Stimulated activated CD8-positive, alpha-beta memory T cell treated with anti-CD3 and anti-CD28 coated beads, Interleukin-4, amount 100 ng/mL, for 4 hours (primary cell): ENCODE measurements at places on chromosomes 16 and 17.
A peak's percentile ranks its signal among the peaks of the same experiment; 100 is the strongest.

DNA sequence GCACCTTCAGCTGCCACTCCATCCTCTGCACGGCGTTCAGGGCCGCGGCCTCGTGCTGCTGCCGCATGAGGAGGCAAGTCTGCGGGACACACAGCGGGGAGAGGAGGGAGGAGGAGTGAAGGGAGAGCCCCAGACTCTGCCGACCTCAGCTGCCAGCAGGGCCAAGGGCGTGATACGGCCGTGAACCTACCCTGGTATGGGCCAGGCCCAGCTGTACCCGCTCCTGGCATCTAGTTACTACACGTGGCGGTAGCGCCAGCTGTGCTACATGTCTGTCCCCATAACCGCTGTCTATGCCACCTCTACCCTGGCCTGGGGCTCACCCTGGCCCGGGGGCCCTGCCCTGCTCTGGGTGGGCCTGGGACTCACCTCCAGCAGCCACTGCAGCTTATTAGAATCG, 51.1 kb downstream of the ZNF778 start:
- no peak for DNase-seq

GRCh38 chr17:3889325-3890012, 3.4 kb downstream of the CAMKK1 start:
- DNase-seq: no peak

DNA sequence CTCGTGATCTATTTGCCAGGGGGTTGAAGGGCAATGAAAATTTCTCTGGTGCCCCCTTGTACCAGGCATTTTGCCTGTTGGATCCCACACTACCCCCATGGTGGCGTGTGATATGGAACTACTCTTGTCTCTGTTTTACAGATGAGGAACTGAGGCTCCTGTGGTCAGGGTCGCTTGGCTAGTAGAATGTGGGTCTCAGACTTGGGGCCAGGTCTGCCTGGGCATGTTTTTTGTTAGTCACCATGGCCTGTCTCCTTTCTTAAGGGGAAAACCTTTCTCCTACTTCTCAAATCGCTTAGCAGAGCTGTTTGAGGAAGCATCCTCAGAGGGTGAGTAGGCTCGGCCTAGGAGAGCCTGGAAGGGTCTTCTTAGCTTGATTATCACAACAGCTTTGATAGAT, 51.2 kb downstream of the CLEC16A start:
- DNase-seq: no peak

- DNase-seq: no peak
Observed at GRCh38 chr17:62067165-62068145, 2.4 kb upstream of the MED13 start.

- no peak for DNase-seq
Observed at GRCh38 chr16:25095636-25096035, 15.9 kb upstream of the LCMT1 start.

GRCh38 chr16:11340710-11341109, 4.5 kb upstream of the RMI2 start:
- no peak for DNase-seq

- DNase-seq: no peak
Observed at GRCh38 chr17:3647769-3648555, 11.4 kb downstream of the CTNS start.

DNA sequence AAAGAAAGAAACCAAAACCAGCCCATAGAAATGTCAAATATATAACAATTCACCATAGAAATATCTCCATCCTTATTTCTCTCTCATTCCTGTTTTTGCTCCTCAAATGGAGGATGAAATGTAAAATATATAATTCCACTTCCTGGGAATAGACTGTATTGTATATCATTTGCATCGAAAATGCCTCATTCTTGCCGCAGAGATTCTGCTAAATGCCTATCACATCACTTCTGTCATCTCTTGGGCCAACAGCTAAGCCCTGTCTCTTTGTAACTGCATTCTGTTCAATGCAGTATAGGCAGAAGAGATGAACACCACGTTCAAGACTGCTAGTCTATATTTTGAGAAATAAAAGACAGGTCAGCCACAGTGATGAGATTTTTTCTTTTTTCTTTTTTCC, 956.3 kb upstream of the SOX9 start:
- DNase-seq: no peak

DNA sequence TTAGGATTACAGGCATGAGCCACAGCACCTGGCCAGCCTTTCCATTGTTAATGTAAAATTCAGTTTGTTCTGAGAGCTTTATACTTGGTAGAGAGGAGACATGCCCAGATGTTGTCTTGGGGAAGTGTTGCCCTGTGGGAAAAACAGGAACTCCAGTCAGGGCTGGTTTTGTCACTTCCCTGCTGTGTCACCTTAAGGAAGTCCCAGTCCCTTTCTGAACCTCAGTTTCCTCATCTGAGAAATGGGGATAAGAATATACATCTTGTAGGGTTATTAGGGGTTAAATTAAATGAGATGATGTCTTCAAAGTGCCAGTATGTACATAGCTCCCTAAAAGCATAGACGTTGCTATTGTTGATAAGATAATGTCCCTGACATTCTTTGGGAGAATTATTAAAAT, 25.3 kb downstream of the CLEC16A start:
- DNase-seq: no peak

- DNase-seq: no peak
Observed at GRCh38 chr17:18353541-18353940, 9.8 kb downstream of the SHMT1 start.

- no peak for DNase-seq
Observed at GRCh38 chr16:17471719-17472461, 1.1 kb upstream of the XYLT1 start.

GRCh38 chr16:88941913-88942909, 34.8 kb downstream of the CBFA2T3 start:
- no peak for DNase-seq

DNA sequence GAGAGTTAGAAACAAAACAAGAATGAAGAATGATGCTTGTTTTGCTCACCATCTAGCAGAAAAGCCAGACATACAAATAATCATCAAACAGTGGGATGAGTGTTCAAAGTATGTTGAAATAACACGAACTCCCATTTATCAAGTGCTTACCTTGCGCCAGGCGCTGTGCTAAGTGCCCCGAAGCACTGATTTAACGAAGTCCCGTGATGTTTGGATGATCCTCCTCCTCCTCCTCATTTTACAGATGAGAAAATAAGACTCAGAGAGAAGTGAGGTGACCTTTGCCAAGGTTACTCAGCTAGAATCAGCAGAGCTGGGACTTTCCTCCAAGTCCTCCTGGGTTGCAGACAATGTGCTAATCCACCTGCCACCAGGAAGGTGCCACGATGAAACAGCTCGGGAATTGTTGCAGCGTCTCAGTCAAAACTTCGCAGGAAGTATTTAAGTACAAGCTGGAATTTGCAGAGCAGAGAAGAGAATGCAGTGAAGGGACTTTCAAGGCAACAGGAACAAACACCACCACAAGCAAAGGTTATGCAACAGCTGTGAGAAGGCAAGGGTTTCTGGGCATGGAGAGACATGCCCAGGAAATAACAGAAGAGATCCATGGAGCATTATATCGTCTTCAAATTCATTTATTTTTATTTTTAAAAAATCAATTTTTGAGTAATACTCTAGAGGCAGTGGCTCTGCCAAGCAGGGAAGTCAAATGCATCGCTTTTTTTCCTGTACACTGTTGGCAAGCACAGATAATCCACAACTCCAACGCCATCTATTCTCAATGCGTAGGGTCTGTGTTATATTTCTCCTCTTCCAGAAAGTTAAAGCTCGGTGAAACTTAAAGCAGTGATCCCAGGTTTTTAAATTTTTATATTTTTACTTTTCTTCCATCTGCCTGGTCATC, 11.1 kb downstream of the PRCD start:
- DNase-seq: no peak

DNA sequence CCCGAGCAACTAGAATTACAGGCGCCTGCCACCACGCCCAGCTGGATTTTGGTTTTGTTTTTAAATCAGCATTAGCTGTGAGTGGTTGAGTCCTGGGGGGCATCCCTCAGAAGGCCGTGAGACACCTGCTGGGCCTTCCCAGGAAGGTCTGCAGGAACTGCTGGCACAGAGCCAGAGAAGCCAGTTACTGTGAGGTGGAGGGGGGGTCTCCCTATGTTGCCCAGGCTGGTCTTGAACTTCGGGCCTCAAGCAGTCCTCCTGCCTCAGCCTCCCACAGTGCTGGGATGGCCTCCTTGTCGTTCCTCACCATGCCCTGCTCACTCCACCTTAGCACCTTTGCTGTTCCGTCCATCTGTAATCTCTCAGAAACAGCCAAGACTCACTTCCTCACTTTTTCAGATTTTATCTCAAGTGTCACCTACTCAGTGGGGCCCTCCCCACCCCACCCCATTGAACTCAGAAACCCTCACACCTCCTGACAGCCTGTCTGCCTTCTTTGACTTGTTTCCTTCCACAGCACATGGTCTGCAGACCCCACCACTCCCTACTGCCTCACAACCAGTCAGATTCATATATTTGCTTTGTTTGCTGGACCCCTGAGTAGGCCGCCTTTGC, 62.3 kb downstream of the WSB1 start:
- no peak for DNase-seq

GRCh38 chr17:16419074-16419928, 3.9 kb downstream of the TRPV2 start:
- peak; percentile 52 for DNase-seq

DNA sequence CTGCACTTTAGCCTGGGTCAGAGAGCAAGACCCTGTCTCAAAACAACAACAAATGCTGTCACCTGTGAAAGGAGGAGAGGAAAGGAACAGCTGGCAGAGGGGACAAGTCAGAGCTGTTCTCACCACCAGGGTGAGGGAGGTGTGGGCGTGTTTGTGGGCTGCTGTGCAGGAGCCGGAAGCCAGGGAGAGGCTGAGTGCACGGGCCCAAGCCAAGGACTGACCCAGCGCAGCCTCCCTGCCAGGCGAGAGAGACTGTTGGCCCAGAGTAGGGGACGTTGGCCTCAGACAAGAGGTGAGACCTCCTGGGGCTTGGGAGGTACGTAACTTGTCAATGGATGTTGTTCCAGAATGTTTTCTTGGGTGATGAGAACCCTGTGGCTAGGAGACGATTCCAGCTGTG, 10.7 kb downstream of the SPNS2 start:
- no peak for DNase-seq

DNA sequence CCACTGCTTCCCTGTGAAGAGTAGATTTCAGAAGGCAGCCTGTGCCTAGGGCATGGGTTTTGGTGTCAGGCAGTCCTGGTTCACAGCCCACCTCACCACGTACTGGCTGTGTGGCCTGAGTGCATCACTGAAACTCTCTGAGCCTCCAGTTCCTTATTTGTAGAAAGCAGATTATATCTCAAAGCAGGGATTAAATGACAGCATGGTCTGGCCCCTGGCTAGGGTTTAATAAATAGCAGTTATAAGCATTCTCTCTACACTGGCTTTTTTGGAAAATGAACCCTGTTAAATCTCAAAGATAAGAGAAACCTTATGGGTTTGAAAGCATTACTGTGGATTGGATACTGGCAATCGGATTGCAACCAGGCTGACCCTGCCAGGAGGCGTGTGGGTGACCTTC, 2.9 kb upstream of the MT1M start:
- no peak for DNase-seq

DNA sequence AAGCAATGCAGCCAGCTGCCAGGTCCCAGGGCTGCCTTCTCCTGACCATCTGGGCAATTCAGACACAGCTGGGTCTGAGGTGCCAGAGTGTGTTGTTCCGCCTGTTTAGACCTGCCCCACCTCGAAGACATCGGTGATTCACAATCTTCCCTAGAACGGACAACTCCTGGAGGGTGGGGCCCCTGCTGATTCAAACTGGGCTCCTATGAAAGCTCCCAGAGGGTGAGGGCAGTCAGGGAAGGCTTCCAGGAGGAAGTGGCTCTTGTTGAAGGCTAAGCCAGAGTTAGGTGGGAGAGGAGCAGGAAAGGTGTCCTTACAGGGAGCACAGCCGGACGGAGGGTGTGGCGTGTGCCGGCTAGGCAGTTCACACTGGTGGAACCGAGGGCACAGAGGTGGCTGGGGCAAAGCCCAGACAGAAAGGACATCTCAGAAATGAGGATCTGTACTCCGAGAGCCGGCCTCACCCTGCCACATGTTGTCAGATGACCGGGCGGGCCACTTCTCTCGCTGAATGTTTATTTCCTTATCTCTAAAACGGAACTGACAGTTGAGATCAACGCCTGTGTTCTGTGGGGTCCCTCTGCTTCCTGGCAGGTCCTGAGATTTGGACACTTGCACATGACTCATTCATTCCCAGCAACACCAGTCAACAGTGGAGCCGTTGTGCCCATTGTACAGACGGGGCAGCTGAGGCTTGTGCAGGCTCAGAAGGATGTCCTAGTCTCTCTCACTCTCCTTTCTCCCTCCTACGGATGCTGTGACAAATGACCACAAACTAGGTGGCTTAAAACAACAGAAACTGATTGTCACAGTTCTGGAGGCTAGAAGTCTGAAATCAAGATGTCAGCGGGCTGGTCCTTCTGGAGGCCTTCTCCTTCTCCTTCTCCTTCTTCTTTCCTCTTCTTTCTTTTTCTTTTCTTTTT, 26.9 kb upstream of the LITAF start:
- no peak for DNase-seq

GRCh38 chr16:2058872-2059271, 11.1 kb downstream of the TSC2 start:
- DNase-seq: no peak

GRCh38 chr17:76681222-76682137, 29.3 kb downstream of the MXRA7 start:
- DNase-seq: peak; percentile 27

- DNase-seq: no peak
Observed at GRCh38 chr17:14748036-14748710, 447.3 kb downstream of the HS3ST3B1 start.

DNA sequence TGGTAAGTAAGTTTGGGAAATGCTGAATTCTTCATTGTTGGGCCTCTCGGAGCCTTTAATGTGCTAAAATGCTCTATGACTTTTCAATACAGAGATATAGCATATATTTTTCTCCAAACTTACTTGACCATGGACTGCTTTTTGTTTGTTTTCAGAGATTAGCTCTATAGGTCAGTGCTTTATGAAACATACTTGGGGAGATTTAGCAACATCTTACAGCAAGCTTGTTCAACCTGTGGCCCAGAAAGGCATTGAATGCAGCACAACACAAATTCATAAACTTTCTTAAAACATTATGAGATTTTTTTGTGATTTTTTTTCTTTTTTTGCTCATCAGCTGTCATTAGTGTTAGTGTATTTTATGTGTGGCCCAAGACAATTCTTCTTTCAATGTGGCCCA, 1.0 kb upstream of the KRTAP3-1 start:
- no peak for DNase-seq

- no peak for DNase-seq
Observed at GRCh38 chr17:73850426-73850825, 206.2 kb upstream of the SDK2 start.

- DNase-seq: no peak
Observed at GRCh38 chr16:56246051-56246817, 54.9 kb downstream of the GNAO1 start.
